ENCODE measurements at places on chromosomes 6 and 20.

DNA sequence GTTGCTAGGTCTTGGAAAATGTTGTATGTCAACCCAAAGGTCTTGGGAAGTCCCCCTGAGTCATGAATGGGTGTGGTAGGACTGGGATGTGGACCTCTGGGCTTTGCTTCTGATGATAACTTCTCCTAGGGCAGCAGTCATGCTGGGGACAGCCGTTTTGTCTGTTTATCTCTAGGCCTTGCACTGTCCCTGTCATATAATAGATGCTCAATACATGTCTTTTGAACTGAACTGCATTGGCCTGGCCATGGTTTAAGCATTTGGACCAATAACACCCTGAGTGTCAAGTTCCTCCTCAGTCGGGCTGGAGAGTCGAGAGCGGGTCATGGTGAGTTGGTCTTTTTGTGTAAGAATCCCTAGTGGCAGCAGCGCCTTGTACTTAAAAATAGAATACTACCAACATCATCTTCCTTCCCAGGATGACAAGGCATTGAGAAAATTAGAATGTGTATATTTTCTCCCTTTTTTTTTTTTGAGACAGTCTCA lies 43.1 kb downstream of the E2F3 start:
- no peak for DNase-seq

DNA sequence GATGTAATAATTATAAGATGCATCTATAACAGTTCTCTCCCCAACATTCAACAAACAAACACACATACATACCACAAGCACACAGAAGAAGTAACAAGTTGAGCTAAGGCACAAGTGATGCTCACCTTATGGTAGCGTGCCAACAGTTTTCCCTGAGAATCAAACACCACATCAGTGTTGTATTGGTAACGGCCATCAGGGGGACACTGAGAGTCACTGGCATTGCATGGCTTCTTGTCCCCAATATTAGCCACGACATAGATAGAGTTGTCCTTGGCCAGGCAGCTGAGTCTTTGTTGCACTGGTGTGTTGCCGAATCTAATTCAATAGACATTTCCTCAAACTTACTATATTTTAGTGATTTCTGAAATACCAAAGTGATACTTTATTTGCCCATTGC lies 14.8 kb upstream of the VNN1 start:
- DNase-seq: no peak

DNA sequence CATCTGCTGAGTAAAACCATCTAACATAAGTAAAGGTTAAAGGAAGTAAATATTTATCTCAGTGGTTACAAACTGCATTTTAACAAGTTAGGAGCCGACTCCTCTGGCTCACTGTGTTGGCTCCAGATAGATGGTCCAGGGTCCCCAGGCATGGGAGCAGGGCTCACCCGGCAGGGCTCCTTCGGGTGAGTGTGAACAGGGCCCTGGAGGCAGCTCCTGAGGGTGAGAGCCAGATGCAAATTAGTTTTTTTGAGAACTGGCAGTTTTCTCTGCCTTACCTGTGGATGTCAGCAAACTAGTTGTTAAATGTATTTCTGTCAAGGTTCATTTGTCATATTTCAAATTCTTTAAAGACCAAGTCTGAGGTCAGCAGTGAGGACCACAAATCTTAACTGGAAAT lies 21.5 kb downstream of the TPBG start:
- no peak for DNase-seq

- no peak for DNase-seq
Measured at GRCh38 chr6:160128879-160129516, 7.4 kb downstream of the SLC22A1 start.

DNA sequence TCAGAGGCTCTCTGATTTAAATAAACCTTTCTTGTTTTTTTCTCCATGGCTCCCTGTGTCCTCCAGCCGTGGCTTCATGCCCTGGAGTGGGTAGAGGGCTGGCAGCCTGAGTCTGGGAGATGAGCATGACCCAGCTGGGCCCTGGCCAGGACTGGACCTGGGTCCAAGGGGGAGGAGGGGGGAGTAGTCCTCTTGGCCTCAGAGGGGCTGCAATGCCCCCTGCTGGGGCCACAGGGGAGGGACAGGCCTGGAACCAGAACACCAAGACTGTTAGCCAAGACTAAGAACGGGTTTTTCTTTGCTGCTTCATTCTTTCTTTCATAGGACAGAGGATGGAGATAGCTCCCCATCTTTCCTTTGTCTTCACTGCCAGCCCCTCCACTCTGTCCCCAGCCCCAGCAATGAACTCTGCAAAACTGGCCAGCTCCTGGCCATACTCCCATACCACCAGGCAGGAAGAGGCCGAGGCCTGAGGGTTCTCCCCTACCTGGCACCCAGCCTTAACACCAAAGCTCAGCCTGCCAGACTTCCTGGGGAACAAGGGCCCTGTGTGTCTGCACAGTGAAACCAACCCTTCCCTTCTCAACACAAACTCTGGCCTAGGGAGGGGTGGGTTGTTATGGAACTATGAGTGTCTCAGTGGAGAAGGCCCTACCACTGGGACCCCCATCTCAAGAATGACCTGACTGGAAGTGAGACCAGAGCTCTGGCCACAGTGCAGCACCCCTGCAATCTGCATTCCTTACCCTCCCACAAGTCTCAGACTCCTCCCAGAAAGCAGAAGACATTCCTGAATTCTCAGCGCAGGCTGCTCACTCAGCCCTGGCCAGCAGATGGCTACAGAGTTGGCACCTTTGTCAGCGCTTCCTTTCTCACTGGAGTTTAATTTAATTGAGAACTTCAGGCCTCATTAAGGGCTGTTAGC lies 11.0 kb downstream of the SLC29A1 start:
- no peak for DNase-seq

DNA sequence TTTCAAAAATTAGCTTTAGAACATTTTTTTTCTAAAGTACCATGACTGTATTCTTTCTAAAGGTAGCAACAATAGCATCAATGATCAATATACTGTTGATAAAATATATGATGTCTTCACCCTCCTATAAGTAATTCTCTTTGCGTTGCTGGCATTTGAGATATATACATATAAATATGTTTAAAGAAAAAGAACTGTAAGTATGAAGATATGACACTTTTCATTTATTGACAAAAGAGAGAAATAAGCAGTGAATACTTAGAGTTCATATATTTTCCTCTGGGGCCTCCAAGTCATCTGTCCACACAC lies 49.4 kb upstream of the SCGN start:
- DNase-seq: no peak

DNA sequence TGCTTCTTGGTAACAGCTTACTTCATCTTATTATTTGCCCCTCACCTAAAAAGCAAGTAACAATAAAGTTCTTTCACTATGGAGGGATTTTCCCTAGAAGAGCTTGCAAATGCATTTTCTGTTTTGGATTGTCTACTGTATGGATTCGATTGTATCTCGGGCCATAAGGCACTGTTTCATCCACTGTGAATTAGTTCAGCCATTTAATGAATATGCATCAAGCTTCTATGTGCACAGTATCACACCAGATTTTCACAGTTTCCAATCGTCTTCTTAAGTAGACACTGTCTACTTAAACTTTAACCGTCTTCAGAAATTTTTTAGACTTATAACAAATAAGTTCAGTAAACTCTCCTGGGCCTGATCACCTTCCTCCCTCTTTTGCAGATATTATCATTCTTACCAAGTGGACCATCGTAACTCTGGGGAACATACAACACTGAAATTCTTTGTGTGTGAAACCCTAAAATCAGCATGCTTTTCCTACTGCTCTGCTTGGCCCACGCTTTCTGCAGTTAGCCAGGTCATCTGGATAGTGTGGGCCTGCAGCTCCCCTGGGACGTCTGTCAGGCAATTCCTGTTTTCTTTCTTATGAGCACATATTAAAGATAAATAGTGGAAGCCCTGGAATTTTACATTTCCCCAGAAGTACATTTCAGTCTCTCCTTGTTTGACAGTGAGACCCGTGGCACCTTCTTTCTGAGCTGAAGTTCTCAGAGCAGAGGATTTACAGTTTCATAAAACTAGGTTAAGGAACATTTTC lies 136.5 kb upstream of the PDE10A start:
- no peak for DNase-seq

GRCh38 chr20:4247898-4248858 lies 232.8 kb upstream of the RNF24 start:
- DNase-seq: no peak

DNA sequence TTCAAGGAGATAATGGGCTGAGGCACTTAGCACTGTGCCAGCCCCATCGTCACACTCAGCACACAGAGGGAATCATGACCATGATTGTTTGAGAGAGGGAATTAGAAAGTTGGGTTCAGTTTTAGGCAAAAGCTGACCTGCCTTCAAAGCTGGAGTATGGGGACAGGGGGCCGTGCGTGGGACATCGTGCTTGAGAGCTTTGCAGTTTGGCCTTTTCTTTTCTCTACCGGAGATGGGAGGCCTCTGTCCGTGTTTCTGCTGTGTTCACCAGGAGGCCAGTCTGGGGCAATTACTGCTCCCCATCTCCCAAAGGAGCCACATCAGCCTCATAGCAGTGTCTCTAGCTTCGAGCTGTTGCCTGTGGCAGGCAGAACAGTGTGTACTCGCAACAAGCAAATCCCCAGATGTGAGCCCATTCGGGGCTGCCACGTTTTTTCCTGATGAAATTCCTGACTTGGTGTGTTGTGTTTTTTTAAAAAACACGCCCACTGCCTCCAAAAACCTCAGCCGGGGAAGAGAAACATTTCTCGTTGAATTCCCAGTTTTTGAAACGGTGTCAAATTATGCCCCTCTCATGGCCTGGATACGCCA lies 20.2 kb downstream of the EYA2 start:
- DNase-seq: no peak

DNA sequence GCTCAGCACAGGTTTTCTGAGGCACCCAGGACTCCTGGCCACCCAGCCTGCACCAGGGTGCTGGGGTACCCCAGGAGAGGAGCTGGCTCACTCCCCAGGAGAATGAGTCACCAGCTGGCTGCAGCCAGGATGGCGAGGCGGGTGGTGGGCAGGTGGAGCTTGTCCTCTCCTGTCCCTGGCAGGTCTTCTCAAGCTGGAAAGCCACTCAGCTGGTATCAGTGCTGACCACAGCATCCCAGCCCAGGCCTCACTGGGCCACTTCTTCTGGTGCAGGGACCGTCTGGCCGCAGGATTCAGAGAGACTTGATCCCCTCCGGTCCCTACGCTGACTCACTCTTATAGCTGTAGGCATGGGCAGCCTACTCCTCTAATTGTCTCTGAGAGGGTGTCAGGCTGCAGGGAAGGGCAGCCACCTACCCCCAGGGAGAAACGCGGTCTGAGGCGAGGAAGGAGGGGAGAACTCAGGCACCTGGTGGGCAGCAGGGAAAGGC lies 22.2 kb downstream of the TFEB start:
- no peak for DNase-seq
